ENCODE measurements at places on chromosomes 12 and 14.
A peak's percentile ranks its signal among the peaks of the same experiment; 100 is the strongest.

- no peak for DNase-seq
Observed at GRCh38 chr14:63972323-63972932, 119.6 kb downstream of the SYNE2 start.

- peak; percentile 70 for DNase-seq
Observed at GRCh38 chr12:110780448-110780847, 37.8 kb upstream of the PPP1CC start.

DNA sequence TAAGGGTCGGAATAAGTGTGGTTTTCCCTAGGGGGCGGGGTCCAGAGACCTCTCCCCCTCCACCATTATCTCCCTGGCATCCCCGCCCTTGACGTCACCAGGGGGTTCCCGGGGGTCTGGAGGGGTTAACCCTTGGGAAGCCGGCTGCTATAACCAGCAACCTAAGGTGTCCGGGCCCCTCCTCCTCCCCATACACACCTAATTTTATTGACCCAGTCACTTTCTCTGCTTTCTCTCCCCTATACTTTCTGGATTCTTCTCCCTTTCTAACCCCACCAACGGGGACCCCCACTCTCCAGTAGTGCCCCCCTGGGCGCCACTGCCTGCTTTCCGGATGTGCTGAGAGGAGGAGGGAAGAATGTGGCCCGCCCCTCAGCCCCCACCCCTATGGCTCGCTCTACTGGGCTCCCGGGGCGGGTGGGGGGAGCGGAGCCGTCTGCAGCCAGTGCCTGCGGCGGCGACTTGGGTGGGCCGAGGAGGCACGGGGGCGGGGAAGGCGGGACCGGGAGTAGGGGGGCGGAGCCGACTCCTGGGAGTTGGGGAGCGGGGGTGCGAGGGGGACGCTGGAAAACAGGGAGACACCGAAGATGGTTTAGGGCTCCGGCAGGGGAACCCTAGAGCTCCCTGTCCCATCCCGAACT lies 1.8 kb downstream of the GLI1 start:
- peak; percentile 73 for DNase-seq

DNA sequence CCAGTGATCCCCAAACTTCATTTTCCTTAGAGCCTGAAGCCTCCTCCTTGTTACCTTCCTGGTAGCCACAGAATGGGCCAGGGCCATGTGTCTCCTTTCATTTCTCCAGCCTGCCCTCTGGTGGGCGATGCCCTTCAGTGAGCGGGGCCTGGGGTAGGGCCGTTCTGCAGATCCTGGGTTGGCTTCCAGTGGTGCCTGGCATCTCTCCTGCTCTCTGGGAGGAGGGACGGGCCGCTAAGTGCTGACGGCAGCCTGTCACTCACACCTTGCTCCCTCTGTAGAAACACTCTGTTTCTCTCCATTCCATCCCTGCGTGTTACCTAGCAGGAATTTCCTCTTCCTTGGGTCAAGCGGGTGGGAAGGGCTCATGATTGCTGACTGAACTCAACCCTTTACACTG lies 232.1 kb downstream of the CACNA1C start:
- DNase-seq = no peak

DNA sequence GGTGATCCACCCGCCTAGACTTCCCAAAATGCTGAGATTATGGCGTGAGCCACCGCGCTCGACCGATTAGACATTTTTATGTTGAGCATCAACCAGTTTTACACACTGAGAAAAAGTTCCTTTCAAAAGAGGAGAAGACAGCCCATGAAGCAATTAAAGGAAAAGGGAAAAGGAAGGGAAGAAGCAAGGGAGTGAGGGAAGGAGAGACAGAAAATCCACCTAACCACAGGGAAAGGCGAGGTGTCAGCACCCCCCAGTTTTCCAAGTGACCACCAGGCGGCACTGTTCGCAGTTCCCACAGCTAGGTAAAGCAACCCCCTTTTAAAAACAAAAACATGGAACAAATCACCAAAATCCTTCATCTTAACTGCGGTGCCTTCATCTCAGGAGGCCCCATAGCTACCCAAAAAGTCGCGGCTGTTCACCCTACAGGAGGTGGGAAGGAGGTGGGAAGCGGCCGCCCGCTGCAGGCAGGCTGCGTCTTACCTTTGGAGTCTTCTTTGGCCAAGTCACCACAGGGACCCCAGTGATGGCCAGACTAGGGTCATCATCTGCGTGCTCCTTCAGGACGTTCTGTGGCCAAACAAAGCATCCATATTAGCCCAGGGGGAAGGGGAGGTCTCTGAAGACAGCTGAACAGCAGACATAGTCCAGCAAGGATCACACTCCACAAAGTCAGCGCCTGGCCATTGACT lies 86.6 kb downstream of the KDM2B start:
- DNase-seq = peak; percentile 83

GRCh38 chr12:51335931-51336330 lies 10.5 kb downstream of the CELA1 start:
- no peak for DNase-seq

GRCh38 chr12:65885312-65885711 lies 61.0 kb downstream of the HMGA2 start:
- DNase-seq = no peak

- DNase-seq = no peak
Observed at GRCh38 chr14:26765768-26766520, 168.1 kb upstream of the NOVA1 start.

- DNase-seq = no peak
Observed at GRCh38 chr14:76926521-76927251, 100.5 kb downstream of the LRRC74A start.

GRCh38 chr12:119005085-119005484 lies 23.7 kb downstream of the SRRM4 start:
- no peak for DNase-seq

DNA sequence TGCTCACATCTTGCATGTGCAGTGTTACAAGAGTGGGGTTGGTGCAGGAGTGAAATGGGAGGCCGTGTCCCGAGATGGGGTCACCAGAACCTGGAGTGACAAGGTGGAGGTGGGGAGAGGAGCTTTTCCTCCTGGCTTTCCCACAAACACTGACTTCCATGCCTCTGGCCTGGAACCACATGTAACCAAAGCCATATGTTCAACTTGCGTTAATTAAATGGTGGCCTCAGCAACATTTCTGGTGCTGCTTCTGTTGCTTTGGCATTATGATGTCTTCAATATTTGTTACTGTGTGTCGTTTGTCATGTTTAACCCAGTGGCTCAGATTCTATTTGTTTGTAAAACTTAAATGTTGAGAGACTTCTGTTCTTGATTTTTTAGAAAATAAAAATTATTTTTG lies 110.2 kb downstream of the VCPKMT start:
- DNase-seq = no peak

DNA sequence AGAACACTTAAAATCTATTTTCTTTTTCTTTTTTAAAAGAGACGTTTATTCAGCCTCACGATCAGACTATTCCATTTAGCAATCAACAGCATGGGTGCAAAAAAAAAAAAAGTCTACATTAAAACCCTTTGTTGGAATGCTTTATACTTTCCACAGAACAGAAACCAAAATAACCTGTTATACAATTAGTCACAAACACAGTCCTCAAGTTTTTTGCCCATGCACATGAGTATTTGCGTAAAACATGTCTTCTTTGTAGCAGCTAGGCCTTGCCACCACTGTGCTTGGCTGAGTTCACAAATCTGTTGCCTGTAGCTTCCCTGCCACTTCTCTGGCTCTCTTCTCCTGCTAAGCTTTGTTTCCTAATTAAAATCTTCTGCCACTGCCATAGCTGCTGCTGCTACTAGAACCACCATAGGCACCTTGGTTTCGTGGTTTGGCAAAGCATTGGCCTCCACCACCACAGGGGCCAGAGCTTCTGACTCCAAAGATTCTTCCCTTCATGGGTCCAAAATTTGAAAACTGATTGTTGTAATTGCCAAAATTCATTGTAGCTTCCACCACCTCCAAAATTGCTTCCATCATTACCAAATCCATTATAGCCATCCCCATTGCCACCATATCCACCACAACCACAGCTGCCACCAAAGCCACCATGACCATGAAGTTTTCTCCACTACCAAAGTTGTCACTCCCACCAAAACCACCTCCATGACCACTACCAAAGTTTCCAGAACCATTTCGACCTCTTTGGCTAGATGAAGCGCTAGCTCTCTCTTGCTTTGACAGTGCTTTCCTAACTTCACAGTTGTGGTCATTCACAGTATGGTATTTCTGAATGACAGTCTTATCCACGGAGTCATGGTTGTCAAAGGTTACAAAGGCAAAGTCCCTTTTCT lies 38.1 kb downstream of the KLRG1 start:
- DNase-seq = peak; percentile 73

DNA sequence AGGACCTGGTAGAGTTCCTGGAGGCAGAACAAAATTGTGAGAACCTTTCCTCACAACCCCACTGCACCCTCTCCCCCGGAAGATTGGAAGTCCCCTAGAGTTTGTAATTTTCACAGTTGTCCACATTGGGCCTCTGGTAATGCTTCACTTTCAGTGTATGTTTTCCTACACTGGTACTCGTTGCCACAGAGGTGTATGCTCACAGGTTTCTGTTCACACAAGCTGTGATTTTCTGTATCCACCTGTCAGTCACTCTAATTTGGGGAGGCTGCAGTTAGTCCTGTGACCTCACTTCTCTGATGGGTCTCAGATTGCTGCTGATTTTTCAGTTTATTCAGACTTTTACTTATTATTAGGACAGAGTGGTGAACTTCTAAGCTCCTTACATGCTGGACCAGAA lies 66.4 kb upstream of the BMP4 start:
- no peak for DNase-seq

- DNase-seq = no peak
Observed at GRCh38 chr12:116179384-116179783, 98.1 kb downstream of the MED13L start.

DNA sequence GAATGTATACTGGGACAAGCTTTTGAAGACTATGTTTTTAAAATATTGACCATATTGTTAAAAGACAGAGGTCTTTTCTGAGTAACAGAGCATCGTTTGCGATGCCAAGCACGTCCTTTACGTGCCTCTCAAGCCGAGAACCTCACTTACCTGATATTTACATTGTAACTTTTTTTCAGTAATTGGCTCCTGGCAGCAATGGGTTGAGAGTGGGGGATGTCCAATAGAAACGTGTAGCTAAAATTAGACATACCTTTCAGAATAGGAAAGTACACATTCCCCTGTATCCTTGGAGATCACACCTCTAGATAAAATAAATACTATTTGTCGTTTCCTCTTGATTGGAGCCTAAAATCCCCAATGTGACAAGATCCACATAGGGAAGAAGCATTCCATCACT lies 222.2 kb upstream of the RGS6 start:
- no peak for DNase-seq

DNA sequence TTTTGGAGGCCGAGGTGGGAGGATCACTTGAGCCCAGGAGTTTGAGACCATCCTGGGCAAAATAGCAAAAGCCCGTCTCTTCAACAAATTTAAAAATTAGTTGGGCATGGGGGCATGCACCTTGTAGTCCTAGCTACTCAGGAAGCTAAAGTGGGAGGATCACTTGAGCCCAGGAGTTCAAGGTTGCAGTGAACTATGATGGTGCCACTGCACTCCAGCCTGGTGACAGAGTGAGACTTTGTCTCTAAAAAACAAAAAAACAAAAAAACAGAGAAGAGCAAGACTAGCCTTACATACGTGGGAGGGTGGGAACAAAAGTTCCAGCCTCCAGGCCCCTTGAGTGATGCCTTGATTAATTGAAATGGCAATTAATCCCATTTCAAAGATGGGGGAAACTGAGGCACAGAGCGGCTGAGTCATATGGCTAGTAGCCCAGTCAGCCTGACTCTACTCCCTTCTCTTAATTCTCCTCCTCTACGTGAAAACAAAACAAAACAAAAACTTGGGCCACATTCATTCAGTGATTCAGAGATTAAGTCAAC lies 3.3 kb upstream of the FAM222A start:
- DNase-seq = no peak
